Psoas muscle (tissue), 8 donors: ENCODE measurements at places on chromosomes 7 and 10. TPM values are rescaled to one million over a fixed set of nuclear protein-coding genes. Genes with fewer than 3 reads are reported as not detected.
A peak's percentile ranks its signal among the peaks of the same experiment; 100 is the strongest.

The STEAP2 gene
- 3.7 TPM for total RNA-seq

The ANK3 gene
- total RNA-seq = 44.8 TPM

The TIAL1 gene
- 57.7 TPM for total RNA-seq

The MSMB gene
- not detected for total RNA-seq

The LOXL4 gene
- 5.7 TPM for total RNA-seq

DNA sequence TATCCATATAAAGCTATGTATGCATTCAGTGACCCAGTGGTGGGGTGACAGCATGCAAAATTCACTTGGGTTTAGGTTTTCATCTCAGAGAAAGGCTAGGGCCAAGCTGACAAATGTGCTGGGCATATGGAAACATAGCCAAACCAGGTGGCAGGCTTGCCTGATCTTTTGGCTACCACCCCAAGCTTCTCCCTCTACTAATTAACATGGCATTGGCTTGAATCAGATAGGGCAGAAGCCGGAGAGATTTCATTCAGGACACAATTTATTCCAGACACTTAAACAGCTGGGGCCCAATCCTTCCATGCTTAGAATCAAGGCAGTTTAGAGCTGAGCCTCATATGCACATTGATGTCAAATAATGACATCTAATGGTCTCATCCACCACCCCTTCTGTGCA lies 95.5 kb upstream of the AGK start:
- DNase-seq = no peak
- H3K4me1 ChIP-seq = no peaks in the 10 kb centered on the region
- no peak overlapping the region for H3K27ac ChIP-seq
- H3K36me3 ChIP-seq = no peaks in the 10 kb centered on the region
- H3K4me3 ChIP-seq = no peak overlapping the region

GRCh38 chr10:132706701-132707100 lies 79.2 kb downstream of the NKX6-2 start:
- H3K4me1 ChIP-seq = no peaks in the 10 kb centered on the region
- H3K4me3 ChIP-seq = no peak overlapping the region
- no peak overlapping the region for H3K27ac ChIP-seq
- no peaks in the 10 kb centered on the region for H3K27me3 ChIP-seq

GRCh38 chr7:132817949-132818348 lies 241.7 kb upstream of the PLXNA4 start:
- H3K4me1 ChIP-seq = peaks cover 13% of the 10 kb centered on the region
- no peaks in the 10 kb centered on the region for H3K27me3 ChIP-seq
- no peak overlapping the region for H3K4me3 ChIP-seq
- H3K36me3 ChIP-seq = no peaks in the 10 kb centered on the region
- DNase-seq = no peak

GRCh38 chr10:28343987-28344895 lies 41.4 kb upstream of the MPP7 start:
- no peaks in the 10 kb centered on the region for H3K4me1 ChIP-seq
- no peaks in the 10 kb centered on the region for H3K27me3 ChIP-seq
- H3K4me3 ChIP-seq = no peak overlapping the region
- no peak overlapping the region for H3K27ac ChIP-seq
- H3K36me3 ChIP-seq = no peaks in the 10 kb centered on the region

DNA sequence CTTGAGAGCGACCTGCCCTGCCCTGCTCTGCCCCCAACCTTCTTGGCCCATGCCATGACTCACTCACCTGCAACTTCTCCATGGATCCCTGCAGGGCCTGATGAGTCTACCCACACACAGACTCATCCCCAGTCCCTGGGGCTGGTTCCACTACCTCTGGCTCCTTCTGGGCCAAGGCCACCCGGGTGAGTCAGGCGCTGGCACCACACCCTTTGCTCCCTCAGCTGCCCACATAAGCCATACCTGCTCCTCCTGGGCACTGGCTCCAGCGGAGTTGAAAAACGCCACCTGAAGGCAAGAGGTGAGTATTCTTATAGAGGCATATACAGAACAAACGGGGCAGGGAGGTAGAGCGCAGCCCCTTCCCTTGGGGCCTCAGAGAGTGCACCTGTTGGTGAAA lies 16.2 kb upstream of the MTPAP start:
- H3K27me3 ChIP-seq = no peaks in the 10 kb centered on the region
- no peak for DNase-seq
- no peak overlapping the region for H3K27ac ChIP-seq
- H3K4me3 ChIP-seq = no peak overlapping the region

- H3K27ac ChIP-seq = no peak overlapping the region
- no peaks in the 10 kb centered on the region for H3K27me3 ChIP-seq
These were observed 144.6 kb downstream of the PRKAG2 start for GRCh38 chr7:151732292-151732691.

- no peaks in the 10 kb centered on the region for H3K36me3 ChIP-seq
- H3K27me3 ChIP-seq = no peaks in the 10 kb centered on the region
- no peaks in the 10 kb centered on the region for H3K4me1 ChIP-seq
- peak; percentile 17 for DNase-seq
- no peak overlapping the region for H3K4me3 ChIP-seq
These were observed 292.0 kb upstream of the AOAH start for GRCh38 chr7:37016064-37016878.

DNA sequence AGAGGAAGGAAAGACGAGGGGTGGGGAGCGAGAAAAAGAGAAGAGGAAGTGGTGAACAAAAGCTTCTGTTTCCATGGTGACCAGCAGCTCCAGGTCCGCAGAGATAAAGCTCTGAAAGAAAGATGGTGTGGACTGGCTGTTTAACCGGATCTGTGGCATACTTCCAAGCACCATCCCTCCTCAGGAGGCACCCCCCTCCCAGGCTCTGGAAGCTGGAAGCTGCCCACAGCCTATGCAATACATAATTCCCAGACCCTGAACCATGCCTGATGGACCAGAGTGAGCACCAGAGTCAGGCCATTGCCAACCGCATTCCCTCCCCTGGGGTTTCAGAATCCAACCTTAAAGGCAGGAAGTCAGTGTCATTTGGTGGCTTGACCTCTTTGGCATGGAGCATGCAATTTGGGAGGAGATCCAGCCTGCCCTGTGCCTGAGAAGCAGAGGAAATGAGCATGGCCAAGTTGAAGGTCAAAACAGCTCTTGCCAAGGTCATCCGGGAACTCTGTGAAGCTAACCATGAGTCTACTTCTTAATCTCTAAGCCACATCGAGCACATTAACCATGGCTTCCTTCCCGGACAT lies 22.2 kb upstream of the CPXM2 start:
- H3K4me1 ChIP-seq = no peaks in the 10 kb centered on the region
- H3K27ac ChIP-seq = no peak overlapping the region
- no peak overlapping the region for H3K4me3 ChIP-seq

GRCh38 chr7:113131367-113131766 lies 13.0 kb upstream of the SMIM30 start:
- no peak overlapping the region for H3K27ac ChIP-seq
- DNase-seq = no peak
- H3K36me3 ChIP-seq = no peaks in the 10 kb centered on the region

DNA sequence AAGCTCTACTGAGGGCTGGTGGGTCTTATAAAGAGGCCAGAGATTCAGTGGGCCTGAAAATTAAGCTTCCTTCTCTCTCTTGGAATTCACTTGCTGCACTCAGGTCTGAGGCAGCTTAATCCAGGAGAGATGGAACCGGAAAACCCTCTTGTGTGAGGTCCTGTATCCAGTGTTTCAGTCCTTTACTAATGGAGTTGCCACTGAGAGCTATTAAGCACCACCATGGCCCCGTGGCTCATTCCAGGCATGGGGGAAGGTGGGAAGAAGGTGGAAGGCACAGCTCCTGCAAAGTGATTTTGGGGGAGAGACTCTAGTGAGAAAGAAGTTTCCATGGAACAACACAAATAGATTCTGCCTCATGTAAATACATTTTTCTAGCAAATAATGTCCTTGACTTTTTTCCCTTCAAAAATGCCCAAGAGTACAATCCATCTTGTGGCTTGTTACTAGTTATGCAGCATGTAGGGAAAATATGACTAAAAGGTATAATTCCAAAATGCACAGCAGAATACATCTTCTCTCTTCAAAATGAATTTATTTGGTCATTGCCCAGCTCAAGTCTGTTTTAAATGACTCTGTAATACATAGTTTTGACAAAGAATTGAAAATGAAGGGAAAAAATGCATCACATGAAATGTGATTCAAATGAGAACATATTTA lies 46.7 kb upstream of the FOXI2 start:
- no peaks in the 10 kb centered on the region for H3K4me1 ChIP-seq
- H3K36me3 ChIP-seq = no peaks in the 10 kb centered on the region
- no peak overlapping the region for H3K4me3 ChIP-seq

GRCh38 chr10:59093461-59093860 lies 83.0 kb upstream of the PHYHIPL start:
- no peak overlapping the region for H3K27ac ChIP-seq
- no peaks in the 10 kb centered on the region for H3K4me1 ChIP-seq
- no peaks in the 10 kb centered on the region for H3K27me3 ChIP-seq
- no peaks in the 10 kb centered on the region for H3K36me3 ChIP-seq
- DNase-seq = no peak

GRCh38 chr7:156842317-156842716 lies 50.7 kb downstream of the LMBR1 start:
- no peak for DNase-seq
- H3K4me3 ChIP-seq = no peak overlapping the region
- no peaks in the 10 kb centered on the region for H3K27me3 ChIP-seq
- no peaks in the 10 kb centered on the region for H3K36me3 ChIP-seq

DNA sequence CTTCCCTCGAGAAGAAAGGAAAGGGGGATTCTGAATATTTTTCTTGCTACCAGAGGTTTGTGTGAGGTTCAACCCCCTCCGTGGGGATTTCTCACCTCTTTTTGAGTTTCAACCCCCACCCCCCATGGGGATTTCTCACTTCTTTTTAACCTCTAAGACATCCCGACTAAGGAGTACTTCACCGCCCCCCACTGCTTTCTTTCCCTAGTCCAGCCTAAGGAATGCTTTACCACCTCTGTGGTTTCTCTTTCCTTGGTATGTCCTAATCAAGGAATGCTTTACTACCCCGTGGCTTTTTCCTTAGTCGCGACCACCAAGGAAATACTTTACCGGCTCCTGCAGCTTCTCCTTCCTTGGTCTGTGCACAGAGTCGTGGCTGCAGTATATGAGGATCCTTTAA lies 149.4 kb downstream of the LYZL1 start:
- no peak overlapping the region for H3K4me3 ChIP-seq
- H3K36me3 ChIP-seq = no peaks in the 10 kb centered on the region
- H3K27ac ChIP-seq = no peak overlapping the region

- H3K27ac ChIP-seq = no peak overlapping the region
- H3K4me1 ChIP-seq = no peaks in the 10 kb centered on the region
- H3K36me3 ChIP-seq = no peaks in the 10 kb centered on the region
These were observed 1189.2 kb downstream of the TYW1 start for GRCh38 chr7:68185631-68186456.

DNA sequence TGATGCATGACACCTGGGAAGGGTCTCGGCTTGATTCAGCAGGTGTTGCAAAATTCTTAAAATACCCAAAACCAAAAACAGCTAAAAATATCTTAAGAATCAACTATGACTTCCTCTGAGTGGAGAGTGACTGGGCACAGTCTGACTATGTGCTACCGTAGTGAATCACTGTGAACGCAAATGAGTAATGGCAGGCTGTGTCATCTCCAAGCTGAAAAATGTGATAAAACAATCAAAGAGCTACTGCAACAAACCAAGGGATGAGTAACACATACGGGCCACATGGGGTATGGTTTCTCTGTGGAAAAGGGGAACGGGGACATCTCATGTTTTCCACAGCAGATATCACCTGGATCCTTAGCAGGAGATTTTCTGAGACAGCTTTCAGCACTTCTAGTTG lies 127.5 kb downstream of the ABCA13 start:
- H3K27me3 ChIP-seq = no peaks in the 10 kb centered on the region
- no peak overlapping the region for H3K27ac ChIP-seq
- H3K4me1 ChIP-seq = no peaks in the 10 kb centered on the region
- no peaks in the 10 kb centered on the region for H3K36me3 ChIP-seq
- no peak for DNase-seq
